Right forelimb (tissue), 1 donor: ENCODE measurements at places on chromosomes 6 and 20.

DNA sequence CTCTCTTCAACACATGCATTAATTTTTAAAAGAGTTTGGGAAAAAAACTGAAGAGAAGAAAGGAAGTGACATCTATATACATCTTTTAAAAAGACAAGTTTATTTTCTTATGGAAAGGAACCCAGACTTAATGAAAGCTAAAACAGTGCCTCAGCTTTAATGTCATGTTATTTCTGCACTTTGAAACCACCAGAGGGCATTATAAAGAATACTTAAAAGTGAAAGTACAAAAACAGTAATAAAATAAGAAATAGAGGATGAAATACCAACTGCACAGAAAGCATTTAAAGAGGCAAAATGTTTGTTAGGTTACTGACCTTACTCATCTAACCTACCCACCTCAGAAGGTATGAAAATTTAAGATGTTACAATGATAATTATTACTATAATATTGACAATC lies 98.8 kb downstream of the HUS1B start:
- DNase-seq, result no peak

- DNase-seq, result no peak
Measured at GRCh38 chr6:40328386-40328985, 258.7 kb downstream of the LRFN2 start.

DNA sequence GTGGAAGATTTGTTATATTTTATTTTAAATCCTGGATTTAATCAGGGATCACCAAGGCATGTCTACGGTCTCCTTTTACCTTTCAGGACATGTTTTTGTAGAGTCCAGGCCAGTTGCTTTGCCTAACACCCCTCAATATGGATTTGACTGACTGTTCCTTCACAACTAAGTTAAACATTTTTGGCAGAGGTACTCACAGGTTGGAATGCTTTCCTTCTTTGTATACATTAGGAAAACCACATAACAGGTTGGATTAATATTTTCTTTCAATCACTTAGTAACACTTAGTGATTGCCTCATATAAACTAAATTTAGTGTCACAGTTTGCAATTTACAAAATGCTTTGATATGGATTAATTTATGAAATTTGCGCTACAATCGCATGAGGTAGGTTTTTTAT lies 64.5 kb downstream of the IPCEF1 start:
- no peak for DNase-seq

- DNase-seq, result no peak
Measured at GRCh38 chr20:60053125-60053817, 95.0 kb downstream of the CDH26 start.

GRCh38 chr20:36128463-36129159 lies 25.9 kb upstream of the EPB41L1 start:
- no peak for DNase-seq

DNA sequence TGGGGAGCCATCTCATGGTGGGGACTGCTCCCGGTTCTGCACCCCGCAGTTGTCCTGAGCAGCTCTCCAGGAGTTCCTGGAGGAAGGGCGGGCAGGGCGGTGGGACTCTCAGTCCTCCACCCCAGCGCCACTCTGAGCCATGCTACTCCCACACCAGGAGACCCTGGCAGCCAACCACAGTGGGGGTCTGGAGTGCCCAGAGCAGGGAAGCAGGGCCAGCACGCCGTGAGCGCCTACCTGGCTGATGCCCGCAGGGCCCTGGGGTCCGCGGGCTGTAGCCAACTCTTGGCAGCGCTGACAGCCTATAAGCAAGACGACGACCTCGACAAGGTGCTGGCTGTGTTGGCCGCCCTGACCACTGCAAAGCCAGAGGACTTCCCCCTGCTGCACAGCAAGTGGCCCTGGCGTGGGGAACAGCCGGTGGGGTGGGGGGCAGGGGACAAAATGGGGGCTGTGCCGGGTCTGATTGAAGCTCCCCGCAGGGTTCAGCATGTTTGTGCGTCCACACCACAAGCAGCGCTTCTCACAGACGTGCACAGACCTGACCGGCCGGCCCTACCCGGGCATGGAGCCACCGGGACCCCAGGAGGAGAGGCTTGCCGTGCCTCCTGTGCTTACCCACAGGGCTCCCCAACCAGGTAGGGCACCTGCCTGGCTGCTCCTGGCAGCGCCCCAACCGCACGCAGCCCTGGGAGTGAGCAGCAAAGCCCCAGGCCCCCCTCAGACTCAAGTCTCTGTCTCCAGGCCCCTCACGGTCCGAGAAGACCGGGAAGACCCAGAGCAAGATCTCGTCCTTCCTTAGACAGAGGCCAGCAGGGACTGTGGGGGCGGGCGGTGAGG lies 1.6 kb upstream of the TNFRSF6B start:
- DNase-seq, result no peak

- DNase-seq, result no peak
Measured at GRCh38 chr20:6388671-6389197, 265.9 kb upstream of the FERMT1 start.

DNA sequence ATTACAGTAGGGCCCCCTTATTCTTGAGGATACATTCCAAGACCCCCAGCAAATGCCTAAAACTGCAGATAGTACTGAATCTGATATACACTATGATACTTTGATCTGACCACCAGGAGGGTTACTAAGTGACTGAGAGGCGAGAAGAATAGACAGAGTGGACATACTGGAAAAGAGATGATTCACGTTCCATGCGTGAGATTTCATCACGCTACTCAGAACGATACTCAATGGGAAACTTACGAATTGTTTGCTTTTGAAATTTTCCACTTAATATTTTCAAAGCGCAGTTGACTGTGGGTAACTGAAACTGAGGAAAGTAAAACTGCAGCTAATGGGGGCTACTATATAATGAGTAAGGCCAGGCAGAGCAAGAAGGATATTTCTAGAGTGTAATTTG lies 60.8 kb downstream of the STX11 start:
- DNase-seq, result no peak

GRCh38 chr20:31870726-31871617 lies 538 bp downstream of the TTLL9 start:
- no peak for DNase-seq

- DNase-seq, result no peak
Measured at GRCh38 chr6:136616527-136616926, 66.3 kb upstream of the MAP7 start.

DNA sequence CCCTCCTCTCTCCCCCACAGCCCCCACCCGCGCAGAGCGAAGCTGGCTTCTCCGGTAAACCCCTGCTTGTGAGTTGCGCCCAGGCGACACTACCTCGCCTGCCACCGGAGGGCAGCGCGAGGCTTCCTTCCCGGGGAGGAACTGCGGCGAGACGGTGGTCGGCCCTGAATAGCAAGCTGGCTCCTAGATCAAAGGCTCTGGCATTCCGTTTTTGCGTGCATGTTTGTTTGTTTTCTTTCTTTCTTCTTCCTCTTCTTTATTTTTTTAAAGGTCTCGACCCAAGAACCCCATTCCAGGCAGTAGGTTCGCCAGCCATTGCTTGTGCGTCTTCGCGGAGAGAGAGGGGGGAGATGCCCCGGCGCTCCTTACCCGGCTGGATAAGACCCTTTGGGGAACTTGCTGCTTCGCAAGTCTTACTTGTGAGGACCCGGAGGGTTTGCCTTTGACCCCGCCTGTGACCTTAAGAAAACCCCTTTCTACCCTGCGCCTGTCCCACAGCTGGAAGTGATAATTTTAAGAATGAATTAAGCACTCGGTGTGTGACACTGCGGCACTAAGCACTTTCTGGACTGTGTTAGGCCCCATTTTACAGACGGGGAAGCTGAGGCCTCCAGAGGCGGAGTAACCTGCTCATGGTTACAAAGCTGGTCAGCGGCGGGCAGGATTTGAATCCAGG lies 92.7 kb upstream of the SIRPA start:
- peak; percentile 76 for DNase-seq

- DNase-seq, result no peak
Measured at GRCh38 chr20:52768694-52769093, 203.5 kb upstream of the TSHZ2 start.

GRCh38 chr20:54340206-54340605 lies 132.3 kb downstream of the PFDN4 start:
- no peak for DNase-seq

DNA sequence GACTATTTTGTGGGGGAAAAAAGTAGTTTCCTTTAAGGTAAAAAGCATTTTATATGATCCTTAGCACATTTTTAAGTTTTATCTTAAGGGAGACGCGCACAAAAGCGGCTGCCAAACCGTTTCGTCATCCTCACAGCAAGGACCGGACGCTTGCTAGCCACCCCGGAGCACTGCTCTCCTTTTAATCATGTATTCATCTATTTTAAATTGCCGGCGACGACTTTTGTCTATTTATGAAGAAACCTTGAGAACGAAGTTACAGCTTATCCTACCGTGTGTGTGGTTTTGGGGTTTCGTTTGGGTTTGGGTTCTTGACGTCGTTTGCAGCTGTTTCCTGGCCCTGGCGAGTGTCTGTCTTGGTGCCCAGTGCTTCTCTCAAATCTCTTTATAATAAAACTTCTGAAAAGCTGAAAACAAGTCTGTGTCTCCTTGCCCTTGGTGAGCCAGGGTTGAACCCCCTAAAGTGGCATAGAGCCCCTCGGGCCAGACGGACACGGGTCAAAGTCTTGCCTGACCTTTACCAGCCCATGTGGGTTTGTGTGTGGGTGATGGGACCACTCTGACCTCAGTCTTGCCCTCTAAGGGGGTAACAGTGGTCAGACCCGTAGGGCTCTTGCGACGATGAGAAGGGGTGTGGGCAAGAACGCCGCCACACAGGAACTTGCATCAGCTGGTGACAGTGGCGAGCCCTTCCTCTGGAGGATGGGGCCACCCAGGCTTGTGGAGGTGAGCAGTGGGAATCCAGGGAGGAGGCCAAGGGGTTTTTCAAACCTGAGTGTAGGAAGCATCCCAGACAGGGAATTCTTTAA lies 117.6 kb downstream of the JPH2 start:
- DNase-seq, result no peak

DNA sequence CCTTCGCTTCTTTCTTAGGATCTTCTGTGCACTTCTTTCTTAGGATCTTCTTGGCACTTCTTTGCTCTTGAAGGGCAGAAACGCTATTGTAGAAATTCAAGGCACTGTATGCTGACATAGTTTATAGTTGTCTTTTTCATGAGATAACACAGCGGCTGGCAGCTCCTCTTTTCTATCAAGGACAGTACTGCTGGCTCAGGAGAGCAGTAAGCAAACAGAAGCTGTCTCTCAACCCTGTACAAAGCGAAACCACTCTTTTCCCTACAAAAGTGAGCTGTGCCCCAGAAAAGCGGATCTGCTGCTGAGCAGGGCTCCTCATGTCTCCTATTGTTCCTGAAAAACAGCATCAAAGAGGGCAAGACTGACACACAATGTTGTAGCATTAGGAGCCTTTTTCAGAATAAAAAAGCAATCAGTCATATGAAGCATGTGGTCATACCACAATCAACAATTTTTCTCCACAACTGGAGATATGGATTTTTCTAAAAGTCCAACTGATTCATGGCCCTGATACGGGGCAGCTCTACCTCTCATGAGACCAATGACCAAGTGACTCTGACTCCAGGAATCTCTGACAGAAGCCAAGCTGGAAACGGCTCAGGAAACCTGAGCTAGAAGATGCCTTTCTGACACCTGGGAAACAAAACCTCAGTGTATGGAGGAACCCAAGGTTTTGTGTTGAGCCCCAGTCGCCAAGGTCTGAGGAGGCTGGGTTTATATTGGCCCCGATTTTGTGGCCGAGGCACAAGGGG lies 255.9 kb downstream of the ESR1 start:
- no peak for DNase-seq

DNA sequence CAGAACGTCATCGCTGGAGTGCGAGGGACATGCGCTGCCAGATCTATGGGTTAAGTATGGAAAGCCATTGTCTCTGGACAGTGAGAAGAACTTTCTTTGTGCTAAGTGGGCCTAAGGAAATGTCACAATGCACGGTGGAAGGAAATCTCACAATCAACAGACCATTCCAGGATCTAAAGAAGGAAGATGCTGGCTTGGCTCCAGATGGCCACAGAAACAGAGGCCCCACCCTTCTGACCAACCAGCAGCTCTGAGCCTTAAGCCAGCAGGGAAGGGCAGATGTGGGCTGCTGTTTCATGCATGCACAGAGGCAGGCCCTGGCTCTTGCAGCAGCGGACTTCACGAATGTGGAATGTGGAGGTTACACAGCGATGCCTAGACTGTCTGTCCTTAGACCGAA lies 156.3 kb downstream of the SOBP start:
- no peak for DNase-seq

DNA sequence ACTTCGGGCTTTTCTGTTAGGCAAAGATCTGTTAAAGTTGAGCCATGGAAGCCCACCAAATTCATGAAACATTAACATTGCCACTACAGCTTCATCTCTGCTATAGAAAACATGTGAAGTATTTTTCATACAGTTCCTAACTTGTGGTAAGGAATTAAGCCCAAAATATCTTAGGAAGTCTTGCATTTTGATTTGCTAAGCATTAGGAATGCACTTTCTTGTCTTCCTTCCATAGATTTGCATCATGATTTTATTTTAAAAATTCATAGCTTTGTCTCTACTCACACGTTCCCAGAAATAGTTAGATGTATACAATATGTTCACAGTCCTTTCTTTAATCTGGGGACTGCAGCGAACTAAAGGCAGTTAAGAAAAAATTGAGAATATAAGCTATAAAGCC lies 325.6 kb downstream of the CENPW start:
- no peak for DNase-seq

- peak; percentile 87 for DNase-seq
Measured at GRCh38 chr6:21594416-21595281, 1.1 kb downstream of the SOX4 start.

DNA sequence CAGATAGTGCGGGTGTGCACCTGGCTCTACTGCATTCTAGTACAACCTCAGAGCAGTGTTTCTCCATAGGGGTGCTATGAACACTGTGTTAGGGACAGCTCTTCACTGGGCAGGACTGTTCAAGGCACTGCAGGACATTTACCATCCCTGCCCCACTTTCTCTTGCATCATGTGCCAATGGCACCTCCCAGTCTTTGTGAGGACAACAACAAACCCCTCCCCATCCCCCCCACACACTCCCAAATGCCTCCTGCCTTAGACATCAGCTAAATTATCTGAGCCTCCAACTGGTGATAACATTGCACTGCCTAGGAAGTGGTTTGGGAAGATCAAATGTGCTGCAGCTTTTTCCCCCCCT lies 98.9 kb downstream of the FYN start:
- no peak for DNase-seq

DNA sequence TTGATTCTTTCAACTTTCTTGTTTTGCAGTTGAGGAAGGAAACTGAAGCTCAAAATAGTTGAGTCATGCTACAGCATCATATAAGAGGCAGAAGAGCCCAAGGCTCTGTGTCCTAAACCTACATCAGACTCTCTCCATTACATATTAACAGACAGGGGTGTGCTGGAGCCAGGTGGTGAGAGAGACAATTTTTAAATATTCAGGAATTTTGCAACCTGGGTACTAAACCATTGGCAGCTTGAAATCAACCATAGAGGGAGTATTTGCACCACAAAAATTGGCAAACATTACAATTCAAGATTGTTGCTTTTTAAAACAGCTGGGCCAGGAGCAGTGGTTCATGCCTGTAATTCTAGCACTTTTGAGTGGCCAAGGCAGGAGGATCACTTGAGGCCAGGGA lies 65.8 kb upstream of the SOX4 start:
- DNase-seq, result no peak

GRCh38 chr20:32752458-32753250 lies 9.4 kb upstream of the COMMD7 start:
- DNase-seq, result no peak
